ENCODE measurements at places on chromosomes 13 and 19.

- DNase-seq = no peak
Observed at GRCh38 chr13:99331881-99332293, 24.7 kb upstream of the GPR183 start.

DNA sequence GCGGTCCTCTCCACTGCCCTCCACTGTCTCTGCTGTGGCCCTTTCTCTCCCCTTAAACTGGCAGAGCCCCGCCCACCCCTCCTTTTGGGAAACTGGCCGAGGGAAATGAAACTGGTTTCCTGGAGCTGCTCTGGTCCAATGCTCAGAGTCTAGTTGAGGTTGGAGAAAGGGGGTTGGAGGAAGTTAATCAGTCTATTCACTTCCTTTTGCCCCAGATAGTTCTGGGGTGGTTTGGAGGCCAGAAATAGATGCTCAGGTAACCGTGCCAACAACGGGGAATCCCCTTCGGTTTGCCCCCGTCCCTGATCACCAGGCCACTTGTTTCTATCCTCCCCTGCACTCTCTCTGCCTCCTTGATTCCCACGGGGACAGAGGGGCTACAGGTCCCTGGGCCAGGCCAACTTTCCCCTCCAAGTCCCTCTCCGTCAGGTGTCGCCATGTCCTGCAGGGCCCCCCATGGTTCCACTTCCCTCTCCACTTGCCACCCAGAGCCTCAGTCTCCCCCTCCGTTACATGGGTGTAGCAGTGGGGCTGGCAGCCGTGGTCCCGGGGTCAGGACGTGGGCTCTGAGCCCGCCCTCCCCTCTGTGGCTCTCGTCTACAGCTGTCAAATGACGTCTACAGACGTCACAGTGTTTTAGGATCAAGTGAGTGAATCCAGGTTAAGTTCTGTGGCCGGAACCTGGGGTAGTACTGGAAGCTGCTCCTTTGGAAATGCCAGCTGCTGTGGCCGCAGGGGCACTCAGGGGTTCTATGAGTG is at the start of gene IL4I1:
TSS of gene IL4I1 (minus strand) at position 25 of the 759 bp plus-strand sequence. CDS start 727 bp downstream, outside the sequence.
- DNase-seq = peak; percentile 84

DNA sequence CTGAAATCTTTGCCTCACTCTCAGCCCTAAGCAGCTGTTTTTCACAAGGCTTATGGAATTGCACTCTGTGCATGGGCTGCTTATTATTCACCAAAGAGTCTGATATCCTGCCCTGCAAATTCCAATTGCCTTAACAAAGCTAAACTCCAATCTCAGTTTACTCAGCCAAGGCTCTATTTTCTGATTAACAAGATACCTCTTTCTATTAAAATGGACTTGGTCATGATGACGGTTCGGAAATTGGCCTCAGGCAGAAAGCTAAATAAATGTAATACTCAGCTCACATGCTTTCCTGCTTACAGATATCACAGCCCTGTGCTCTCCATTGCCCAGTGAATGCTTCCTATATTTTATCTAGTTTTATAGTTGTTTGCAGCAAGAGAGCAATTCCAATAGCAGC is 1270.8 kb downstream of the PCDH9 start:
- no peak for DNase-seq

GRCh38 chr13:94329277-94329676 is 150.2 kb downstream of the DCT start:
- DNase-seq = no peak

DNA sequence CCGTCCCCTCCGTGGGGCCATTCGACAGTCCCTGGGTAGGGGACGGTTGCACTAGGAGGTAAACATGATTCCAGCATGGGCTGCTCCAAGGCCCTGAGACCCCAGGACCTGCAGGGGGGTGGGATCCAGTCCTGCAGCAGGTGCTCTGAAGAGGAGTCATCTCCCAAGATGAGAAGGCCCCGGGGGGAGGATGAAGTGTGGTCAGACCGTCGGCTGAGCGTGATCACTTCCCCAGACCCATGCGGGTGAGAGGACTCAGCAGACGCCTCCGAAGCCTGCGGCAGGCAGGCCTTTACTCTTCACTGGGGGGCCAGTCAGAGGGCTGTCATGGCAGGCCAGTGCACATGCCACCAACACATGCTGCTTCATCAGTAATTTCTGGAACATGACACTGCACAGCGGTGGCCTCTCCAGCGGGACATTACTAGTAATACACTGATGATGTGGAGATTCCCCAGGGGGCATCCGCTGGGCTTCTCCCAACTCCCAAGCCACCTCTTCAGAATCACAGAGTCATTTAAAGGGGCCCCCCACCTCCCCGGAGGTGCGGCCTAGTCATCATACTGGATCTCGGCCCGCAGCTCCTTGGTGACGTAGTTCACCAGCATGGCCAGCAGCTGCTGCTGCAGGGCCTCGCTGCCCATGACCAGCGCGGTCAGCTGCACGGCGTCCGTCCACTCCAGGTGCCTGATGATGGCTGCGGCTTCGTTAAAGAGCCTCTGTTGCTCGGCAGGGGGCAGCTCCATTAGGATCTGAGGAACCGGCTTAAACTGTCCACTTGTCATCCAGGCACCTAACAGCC is 12.7 kb downstream of the C19orf12 start:
- no peak for DNase-seq

- no peak for DNase-seq
Observed at GRCh38 chr13:45305079-45305478, 35.9 kb downstream of the TPT1 start.

- no peak for DNase-seq
Observed at GRCh38 chr13:31102905-31103304, 58.8 kb downstream of the HSPH1 start.

GRCh38 chr19:3782903-3783302 is 3.3 kb downstream of the MATK start:
- no peak for DNase-seq

GRCh38 chr13:45807520-45808099 is 43.9 kb downstream of the SIAH3 start:
- peak; percentile 24 for DNase-seq

DNA sequence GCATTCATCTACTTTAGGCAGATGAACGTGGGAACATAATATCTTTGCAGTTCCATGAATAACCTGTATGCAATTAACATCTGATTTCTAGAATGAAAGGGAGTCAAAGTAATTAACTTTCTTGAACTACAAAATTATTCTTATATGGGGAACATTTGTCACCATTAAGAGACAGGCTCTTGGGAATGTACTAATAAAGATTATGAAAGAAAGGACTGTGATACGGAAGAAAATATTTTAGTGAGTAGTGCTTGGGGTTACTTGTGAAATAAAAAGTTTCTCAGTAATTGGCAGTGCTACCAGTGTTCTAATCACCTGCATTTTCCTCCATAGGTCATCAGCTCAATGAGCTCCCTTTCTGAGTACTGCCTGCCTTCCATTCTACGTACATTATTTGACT is 85.4 kb downstream of the FRY start:
- DNase-seq = no peak

- DNase-seq = peak; percentile 31
Observed at GRCh38 chr13:29472332-29472961, 123.0 kb downstream of the SLC7A1 start.

- no peak for DNase-seq
Observed at GRCh38 chr19:1177322-1178114, 3.5 kb upstream of the SBNO2 start.

GRCh38 chr13:35856721-35857364 is 274.3 kb downstream of the DCLK1 start:
- DNase-seq = no peak

DNA sequence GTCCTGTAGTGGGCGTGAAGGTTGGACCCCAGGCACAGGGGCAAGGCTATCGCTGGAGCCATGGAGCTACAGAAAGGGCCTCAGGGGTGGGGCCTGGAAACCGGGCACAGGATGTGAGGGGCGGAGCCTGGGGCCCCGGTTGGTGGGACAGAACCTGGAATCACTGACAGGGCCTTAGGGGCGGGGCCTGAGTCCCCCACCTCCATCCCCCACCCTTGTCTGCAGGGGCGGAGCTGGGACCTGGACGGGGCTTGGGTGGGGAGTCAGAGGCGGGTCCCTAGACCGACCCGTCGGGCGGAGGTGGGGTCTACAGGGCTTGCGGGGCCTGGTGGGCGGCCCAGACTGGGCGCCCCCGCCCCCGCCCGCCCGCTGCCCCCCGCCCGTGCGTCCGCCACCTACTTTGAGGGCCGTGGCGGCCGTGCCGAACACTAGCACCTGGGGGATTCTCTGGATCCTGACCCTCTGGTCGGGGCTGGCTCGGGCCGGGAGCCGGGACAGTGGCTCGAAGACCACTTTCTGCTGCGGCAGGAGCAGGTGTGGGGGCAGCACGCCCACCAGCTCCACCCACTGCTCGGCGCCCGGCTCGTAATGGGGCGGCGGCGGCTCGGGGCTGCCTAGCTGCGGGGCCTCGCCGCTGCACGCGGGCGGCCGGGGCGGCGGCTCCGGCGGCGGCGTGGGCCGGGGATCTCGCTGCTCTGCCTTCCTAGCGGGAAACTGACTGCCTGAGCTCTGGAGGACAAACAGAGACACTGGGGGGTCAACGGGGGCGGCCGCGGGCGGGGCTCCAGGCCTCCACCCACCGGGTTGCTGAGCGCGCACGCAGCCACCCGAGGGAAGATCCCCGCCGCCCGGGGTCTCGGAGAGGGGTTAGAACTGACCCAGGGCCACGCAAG is 26.3 kb downstream of the DCAF15 start:
- DNase-seq = no peak

GRCh38 chr19:35742121-35742724 is at the start of gene IGFLR1:
TSS of gene IGFLR1 (minus strand) at chr19:35742452. CDS start at chr19:35741180, 1,272 bp downstream.
- DNase-seq = peak; percentile 79

GRCh38 chr13:50106559-50106958 is 91.3 kb downstream of the KCNRG start:
- no peak for DNase-seq

- no peak for DNase-seq
Observed at GRCh38 chr13:44386913-44387556, 13.4 kb downstream of the SERP2 start.

GRCh38 chr13:28037399-28037798 is 48.9 kb upstream of the URAD start:
- DNase-seq = no peak

GRCh38 chr19:19554074-19555023 is 16.3 kb downstream of the CILP2 start:
- no peak for DNase-seq

GRCh38 chr19:55545443-55545842 is at the start of gene SBK3:
TSS of gene SBK3 (minus strand) at chr19:55545543. CDS start at chr19:55545543, 0 bp downstream.
- no peak for DNase-seq

- DNase-seq = no peak
Observed at GRCh38 chr19:12912571-12912970, 6.5 kb downstream of the SYCE2 start.

DNA sequence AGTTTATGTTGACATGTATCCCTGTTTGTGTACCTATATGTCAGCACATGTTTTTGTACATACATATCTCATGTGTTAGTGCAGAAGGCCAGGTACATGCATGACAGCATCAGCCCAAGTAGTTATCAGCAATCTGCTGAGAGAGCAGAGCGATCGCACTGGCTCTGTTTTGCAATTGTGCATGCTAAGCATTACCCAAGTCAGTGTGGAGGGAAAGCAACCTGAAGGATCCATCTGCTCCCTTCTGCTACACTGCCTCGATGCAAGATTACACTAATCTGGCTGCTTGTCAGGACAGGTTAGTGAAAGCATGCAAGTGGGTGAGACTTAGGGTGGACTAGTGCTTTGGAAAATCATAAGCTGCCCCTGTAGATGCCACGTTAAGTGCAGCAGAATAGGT is 211.8 kb downstream of the PCCA start:
- no peak for DNase-seq

GRCh38 chr19:11378319-11379189 is 4.1 kb downstream of the SWSAP1 start:
- no peak for DNase-seq

GRCh38 chr13:70424928-70425327 is 316.7 kb upstream of the KLHL1 start:
- DNase-seq = no peak

DNA sequence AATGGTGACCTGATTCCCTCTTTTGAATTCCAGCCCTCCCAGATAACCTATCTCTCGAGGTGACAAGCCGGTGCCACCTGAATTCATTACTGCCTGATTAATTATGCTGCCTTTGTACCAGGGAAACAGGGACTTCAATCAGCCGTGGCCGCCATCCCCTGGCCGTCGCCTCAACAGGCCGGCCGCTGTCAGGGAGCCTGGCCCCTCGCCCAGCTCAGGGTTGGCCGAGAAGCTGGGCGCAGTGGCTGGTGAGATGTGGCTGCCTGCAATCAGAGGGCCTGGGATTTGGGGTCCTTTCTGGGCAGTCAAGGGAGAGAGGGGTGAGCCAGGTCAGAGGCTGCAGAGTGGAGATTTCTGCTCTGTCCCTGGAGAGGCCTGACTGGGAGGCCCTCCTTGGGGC is 91.2 kb downstream of the KCTD15 start:
- no peak for DNase-seq

DNA sequence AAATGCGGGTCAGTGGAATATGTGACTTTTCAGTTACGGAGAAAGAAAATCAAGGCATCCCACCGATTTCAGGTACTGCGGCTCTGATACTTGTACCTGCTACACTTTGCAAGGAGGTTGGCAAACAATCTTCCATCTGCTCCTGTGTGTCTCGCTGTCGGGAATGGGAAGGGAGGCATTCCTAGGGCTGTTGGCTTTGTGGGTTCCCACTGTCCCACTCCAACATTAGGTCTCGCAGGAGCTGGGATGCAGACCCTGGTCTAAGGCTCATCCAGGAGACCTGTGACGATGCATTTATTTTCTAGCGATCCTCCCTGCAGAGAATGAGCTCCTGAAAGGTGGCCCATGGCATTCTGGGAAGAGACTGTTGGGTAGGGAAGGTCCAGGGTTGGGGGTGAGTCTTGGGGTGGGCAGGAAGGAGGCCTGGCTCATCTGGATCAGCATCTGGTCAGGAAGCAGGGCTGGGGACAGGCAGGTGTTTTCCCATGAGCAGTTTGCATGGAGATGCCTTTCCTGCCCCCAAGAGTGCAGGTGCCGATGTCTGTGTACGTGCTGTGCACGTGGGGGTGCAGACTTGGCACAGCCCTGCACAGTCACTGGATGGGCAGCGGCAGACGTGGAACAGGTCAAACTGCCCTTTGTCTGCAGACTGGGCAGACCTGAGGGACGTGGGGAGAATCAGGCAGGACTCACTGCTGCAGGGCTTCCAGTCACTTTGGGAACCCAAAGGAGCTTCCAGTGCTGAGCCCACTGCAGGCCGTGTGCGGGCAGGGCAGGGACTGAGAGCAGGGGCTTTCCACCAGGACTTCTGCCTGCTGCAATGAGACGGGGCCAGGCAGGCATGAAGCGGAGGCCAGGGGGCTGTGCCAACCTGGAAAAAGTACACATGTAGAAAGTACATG is 152.4 kb downstream of the TEX29 start:
- no peak for DNase-seq

DNA sequence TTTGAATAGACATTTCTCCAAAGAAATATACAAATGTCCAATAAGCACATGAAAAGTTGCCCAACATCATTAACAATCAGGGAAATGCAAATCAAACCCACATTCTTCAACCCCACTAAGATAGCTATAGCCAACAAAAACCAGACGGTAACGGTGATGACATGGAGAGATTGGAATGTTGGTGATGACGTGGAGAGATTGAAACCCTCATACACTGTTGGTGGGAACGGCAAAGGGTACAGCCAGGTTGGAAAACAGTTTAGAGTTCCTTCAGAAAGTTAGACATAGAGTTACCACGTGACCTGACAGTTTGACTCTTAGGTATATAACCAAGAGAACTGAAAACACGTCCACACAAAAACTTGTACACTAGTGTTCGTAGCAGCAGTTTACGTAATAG is 48.1 kb downstream of the TNFRSF19 start:
- no peak for DNase-seq

- DNase-seq = no peak
Observed at GRCh38 chr13:20815464-20815863, 41.7 kb upstream of the EEF1AKMT1 start.

- no peak for DNase-seq
Observed at GRCh38 chr13:50919277-50919676, 9.7 kb downstream of the RNASEH2B start.

- no peak for DNase-seq
Observed at GRCh38 chr19:53092723-53093122, 10.5 kb downstream of the ZNF160 start.
